ENCODE measurements at places on chromosomes 4 and X.

DNA sequence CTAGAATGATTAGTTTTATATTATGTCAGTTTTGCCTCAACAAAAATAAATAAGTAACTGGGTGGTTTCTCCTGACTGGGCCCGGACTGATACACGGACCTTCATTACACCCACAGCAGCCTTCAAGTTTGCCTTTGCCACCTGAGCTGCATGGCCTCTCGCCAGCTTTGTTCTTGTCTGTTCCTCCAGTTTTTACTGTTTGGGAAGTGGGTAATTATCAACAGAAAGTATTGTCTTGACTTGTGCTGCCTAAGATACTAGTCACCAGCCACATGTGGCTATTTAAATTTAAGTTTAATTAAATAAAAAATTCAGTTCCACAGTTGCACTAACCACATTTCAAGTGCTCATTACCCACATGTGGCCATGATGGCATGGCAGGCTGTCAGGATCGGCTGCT, 74.7 kb upstream of the INTU start:
- no peak for DNase-seq

- no peak for DNase-seq
Measured at GRCh38 chr4:180953572-180953971, 1289.6 kb upstream of the TENM3 start.

- no peak for DNase-seq
Measured at GRCh38 chrX:15158350-15158735, 111.5 kb downstream of the ASB9 start.

GRCh38 chrX:42127563-42127962, 204.2 kb upstream of the CASK start:
- DNase-seq: no peak

- no peak for DNase-seq
Measured at GRCh38 chrX:57918750-57919436, 8.6 kb upstream of the ZXDA start.

DNA sequence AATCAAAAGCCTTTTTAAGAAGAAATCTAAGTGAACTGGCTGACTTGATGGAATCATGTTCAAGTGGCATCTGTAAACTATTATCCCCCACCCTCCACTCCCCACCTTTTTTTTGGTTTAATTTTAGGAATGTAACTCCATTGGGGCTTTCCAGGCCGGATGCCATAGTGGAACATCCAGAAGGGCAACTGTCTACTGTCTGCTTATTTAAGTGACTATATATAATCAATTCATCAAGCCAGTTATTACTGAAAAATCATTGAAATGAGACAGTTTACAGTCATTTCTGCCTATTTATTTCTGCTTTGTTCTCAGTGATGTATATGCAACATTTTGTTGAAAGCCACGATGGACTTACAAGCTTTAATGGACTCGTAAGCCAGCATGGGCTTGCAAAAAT, 162.3 kb downstream of the STIM2 start:
- no peak for DNase-seq

- DNase-seq: no peak
Measured at GRCh38 chr4:2649604-2650114, 106.5 kb downstream of the TNIP2 start.

- no peak for DNase-seq
Measured at GRCh38 chrX:68072041-68072440, 361.3 kb downstream of the OPHN1 start.
